ENCODE measurements at places on chromosomes 16 and 17.

DNA sequence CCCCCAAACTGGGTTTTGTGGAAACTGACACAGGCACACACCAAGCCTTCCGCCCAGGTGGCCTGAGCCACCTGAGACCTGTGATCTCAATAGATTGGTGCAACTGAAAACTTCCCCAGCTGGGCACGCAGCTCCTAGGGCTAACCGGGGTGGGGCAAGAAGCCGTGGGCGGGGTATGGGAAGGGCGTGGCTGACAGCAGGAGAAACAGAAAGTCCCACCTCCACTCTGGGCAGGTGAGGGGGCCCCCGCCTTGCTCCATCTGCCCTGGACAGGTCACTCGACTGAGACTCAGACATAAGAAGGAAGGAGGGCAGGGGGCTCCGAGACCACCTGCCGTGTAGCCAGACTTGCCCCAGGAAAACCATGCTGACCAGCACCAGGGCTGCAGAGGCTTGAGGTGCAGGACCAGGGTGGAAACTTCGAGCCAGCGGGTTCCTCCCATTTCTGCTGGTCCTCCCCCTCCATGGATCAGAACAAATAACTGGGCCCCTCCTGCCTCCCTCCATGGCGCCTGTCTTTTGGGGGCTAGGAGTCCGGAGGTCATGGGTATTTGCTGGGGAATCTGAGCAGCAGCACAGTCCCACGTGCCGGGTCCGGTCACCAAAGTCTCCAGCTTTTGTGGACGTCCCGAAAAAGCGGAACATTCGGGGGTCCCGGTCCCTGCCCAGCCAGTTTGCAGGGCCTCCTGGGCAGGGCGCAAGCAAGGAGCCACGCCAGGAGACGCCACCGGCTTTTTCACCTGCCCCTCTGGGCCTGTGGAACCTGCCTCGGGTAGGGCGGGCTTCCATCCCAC lies 1.3 kb downstream of the TIMP2 start:
- peak; percentile 40 for DNase-seq

DNA sequence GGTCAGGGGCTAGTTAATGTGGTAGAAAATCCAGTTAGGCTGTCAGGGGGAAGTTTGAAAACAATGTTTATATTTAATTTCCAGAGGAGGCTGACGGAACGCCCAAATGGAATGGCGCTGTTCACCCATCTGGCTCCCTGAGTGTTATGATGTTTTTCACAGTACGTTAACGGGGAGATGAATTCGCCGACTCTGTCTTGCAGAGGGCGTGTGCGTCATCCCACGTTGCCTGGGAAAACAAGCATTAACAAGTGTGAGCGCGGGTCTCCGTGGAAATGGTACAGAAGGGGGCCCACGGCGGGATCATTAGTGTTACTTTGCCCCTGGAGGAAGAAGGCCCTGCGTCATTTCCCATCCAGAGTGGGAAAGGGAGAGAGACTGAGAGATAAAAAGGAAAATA lies 29.6 kb downstream of the RGS9 start:
- no peak for DNase-seq

DNA sequence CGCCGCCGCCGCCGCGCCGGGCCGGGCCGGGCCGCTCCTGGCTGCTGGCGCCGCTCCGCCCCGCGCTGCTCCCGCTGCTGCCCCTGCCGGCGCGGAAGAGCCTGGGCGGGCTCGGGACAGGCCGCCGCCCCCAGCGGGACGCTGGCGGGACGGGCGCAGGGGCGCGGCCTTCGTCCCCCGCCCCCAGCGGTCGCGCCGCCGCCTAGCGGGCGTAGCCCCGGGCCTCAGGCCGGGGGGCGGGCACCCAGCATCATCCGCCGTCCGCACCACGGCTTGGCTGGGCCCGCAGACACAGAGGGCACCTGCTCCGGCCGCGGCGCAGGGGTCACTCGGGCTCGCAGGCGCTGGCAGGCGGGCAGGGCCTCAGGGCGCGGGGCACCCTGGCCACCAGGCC lies at the start of gene AMFR:
Gene AMFR, minus strand, starts transcription at position 107 of the 394 bp plus-strand sequence. CDS start 218 bp downstream, outside the sequence.
- DNase-seq, result peak; percentile 48

- no peak for DNase-seq
These were observed 25.7 kb downstream of the BAHCC1 start for GRCh38 chr17:81420769-81421462.

GRCh38 chr17:79011451-79012147 lies 2.0 kb upstream of the CANT1 start:
- no peak for DNase-seq

- no peak for DNase-seq
These were observed 45.1 kb upstream of the DNAH9 start for GRCh38 chr17:11553135-11553534.

Measured in activated CD4-positive, CD25-positive, alpha-beta regulatory T cell (primary cell).